ENCODE measurements at places on chromosomes 2 and 18.

- DNase-seq = no peak
Observed at GRCh38 chr2:225165052-225165451, 122.8 kb upstream of the DOCK10 start.

- DNase-seq = no peak
Observed at GRCh38 chr2:19332503-19332902, 25.9 kb downstream of the OSR1 start.

GRCh38 chr2:194718881-194719280 is 938.1 kb upstream of the SLC39A10 start:
- no peak for DNase-seq

DNA sequence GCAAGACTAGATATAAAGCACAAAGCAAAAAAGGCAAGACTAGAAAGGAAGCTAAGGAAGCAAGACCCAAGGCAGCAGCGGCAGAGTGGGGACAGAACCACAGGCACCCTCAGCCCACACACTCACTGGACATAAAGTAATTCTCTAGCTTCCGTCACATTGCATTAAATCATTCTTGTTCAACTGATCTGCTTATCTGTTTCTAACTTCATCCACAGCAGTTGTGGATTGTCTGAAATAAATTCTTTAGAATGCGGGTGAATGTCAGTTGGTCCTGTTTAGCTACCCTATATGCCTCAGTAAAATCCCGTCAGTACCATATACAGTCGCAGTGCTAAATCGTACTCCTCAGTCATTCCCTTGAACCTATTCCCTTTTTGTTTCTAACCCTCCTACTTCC is 183.2 kb upstream of the SLC39A10 start:
- no peak for DNase-seq
